Glutamatergic neuron (in vitro differentiated cells): ENCODE measurements at places on chromosomes 5 and 9.
A peak's percentile ranks its signal among the peaks of the same experiment; 100 is the strongest.

DNA sequence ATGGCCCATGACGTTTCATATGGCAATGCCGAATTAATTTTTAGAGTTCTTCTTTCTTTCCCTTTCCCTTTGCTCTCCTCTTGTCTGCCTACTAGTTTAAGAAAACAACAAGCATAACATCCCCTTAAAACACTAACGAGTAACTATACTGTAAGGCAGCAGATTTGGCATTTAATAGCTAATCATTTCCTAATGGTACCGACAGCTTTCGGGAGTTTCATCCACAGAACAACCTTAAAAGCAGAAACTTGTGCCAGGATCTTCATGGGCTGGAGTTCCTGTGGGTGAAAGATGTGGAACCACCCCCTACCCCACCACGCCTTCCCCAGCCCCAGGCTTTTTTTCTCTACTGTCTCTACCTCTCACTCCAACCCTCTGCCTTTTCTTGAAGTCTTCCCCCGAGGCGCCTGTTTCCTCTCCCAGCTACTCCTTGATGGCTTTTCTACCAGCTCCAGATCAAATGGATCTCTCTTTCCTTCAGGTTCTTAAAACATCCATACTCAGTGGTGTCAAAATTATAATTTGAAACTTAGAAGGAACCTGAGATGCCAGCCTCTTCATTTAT lies 319.5 kb downstream of the PIK3R1 start:
- no peaks in the 10 kb centered on the region for H3K36me3 ChIP-seq
- peaks cover 12% of the 10 kb centered on the region for H3K4me1 ChIP-seq
- peaks cover 4% of the 10 kb centered on the region for H3K27me3 ChIP-seq
- H3K4me3 ChIP-seq = peak overlapping the region; percentile 6
- DNase-seq = no peak
- H3K27ac ChIP-seq = peak overlapping the region; percentile 71

DNA sequence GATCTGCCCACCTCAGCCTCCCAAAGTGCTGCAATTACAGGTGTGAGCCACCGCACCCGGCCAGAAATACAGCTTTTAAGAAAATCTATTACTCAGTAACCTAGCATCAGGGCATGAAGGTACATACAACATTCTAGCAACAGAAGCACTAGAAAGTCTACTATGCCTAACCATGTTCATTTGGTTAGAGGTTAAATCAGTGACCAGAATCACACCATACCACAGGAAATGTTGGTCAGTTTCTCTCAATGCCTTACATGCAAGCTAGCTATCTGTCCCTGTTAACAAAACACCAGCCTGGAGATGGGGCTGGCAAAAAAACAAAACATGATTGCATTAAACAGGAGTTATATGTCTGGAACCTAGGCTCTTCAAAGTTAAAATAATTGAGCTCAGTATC lies 104.1 kb downstream of the STRBP start:
- H3K36me3 ChIP-seq = no peaks in the 10 kb centered on the region
- H3K4me3 ChIP-seq = no peak overlapping the region
- no peak for DNase-seq
- H3K4me1 ChIP-seq = peaks cover 5% of the 10 kb centered on the region
- H3K27ac ChIP-seq = no peak overlapping the region
- peaks cover 2% of the 10 kb centered on the region for H3K27me3 ChIP-seq

- no peak overlapping the region for H3K27ac ChIP-seq
- H3K4me1 ChIP-seq = peaks cover 38% of the 10 kb centered on the region
Measured at GRCh38 chr5:67092535-67092934, 104.1 kb downstream of the CD180 start.

GRCh38 chr5:137672001-137672400 lies 63.9 kb downstream of the KLHL3 start:
- no peak overlapping the region for H3K4me3 ChIP-seq
- H3K27ac ChIP-seq = no peak overlapping the region
- no peaks in the 10 kb centered on the region for H3K4me1 ChIP-seq
- no peak for DNase-seq

DNA sequence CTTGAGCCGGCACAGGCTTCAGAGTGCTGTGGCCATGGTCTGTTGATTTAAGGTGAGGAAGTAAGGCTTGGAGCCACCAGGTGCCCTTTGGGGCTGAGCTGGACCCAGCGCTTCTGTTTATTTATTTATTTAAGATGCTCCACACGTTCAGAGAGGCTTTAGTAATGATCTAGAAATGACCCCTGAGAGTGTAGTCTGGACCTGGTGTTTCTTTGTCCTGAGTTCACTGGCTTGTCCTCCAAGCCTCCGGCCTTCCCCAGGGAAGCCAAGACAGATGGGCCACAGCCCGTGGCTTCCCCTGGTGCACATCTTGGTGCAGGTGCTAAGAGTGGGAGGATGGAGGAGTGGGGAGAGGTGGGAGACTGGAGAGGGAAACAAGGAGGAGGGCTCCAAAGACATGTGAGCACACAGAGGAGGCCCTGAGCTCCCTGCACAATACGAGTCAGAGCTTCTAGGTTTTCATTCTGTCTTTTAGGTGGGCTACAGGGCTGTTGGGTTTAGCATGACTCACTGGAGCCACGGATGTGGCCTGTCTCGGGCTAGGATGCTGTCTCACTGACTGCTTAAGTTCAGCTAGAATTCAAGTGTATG lies 56.9 kb downstream of the AHRR start:
- DNase-seq = peak; percentile 24
- peaks cover 12% of the 10 kb centered on the region for H3K27me3 ChIP-seq
- H3K36me3 ChIP-seq = peaks cover 6% of the 10 kb centered on the region

DNA sequence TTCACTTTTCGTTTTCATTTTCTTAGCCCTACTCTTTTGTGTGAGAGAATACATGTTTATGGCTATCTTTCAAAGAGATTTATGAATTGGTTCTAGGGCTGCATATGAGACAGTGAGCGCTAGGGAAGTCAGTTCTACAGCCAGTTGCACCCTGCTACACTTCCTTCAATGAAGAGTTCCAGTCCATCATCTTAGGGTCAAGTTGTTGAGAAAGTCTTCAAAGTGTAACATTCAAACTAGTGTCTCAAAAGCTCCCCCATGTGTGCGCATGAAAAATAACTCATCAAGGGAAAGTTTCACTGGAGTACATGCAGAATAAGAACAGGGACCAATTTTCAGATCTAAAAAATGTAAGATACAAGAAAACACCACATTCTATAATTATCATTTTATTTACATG lies 317.2 kb downstream of the DEPDC1B start:
- no peak for DNase-seq
- no peaks in the 10 kb centered on the region for H3K27me3 ChIP-seq
- H3K4me1 ChIP-seq = no peaks in the 10 kb centered on the region
- no peak overlapping the region for H3K27ac ChIP-seq
